ENCODE measurements at places on chromosomes 11 and 22. TPM values are rescaled to one million over a fixed set of nuclear protein-coding genes. Genes with fewer than 3 reads are reported as not detected.

The OR51M1 gene
- not detected for total RNA-seq

The RELT gene
- total RNA-seq = 5.7 TPM

The PATL1 gene
- 16.3 TPM for total RNA-seq

The CCDC116 gene
- 0.19 TPM for total RNA-seq

The CELSR1 gene
- 1.7 TPM for total RNA-seq

The PNPLA5 gene
- total RNA-seq = not detected

The OR2AG1 gene
- not detected for total RNA-seq

Data from gastroesophageal sphincter (tissue), 4 donors.